MV-4-11 (cell line): ENCODE measurements at places on chromosomes 5 and 9.

DNA sequence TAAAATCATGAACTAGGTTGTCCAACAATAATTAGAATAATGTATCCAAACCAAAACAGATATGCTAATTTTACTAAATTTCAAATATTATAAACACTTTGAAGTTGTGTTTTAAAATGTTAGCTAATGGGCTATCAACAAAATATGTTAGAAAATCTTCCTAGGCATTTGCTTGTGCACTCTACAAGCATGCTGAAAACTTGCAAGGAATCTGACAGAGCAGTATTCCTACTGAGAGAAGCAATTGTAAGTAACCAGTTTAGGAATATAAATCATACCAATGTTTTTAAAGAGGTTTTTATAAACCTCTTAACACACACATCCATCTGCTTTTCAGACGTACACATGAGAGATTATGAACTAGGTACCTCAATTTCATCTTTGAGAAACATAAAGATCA is 228.4 kb upstream of the TBCA start:
- DNase-seq: no peak

DNA sequence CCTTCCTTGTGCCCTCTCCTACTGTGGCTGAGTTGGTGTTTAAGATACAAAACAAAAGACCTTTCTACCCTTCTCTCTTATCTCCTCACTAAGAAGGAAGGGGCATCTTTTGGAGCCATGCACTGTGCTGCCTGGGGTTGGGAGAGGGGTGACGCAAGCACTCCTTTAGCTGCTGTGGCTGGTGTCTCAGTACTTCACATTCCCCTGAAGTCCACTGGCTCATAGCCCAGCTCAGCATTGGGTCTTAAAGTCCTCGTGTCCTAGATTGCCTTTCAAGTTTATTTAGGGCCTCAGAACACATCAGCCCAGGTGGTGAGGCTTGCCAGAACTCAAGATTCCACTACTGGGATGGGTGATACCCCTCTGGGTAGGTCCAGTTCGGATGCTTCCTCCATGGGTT is 325.9 kb upstream of the CYLC2 start:
- DNase-seq: no peak

- DNase-seq: no peak
Measured at GRCh38 chr5:43658509-43658908, 55.5 kb downstream of the NNT start.

- peak; percentile 92 for DNase-seq
Measured at GRCh38 chr9:125332527-125332926, 70.9 kb downstream of the GAPVD1 start.

- peak; percentile 73 for DNase-seq
Measured at GRCh38 chr5:108727236-108727650, 20.5 kb upstream of the FER start.
